ENCODE measurements at places on chromosomes 13 and 19.

- DNase-seq = no peak
Measured at GRCh38 chr13:110433014-110433413, 125.9 kb downstream of the COL4A2 start.

DNA sequence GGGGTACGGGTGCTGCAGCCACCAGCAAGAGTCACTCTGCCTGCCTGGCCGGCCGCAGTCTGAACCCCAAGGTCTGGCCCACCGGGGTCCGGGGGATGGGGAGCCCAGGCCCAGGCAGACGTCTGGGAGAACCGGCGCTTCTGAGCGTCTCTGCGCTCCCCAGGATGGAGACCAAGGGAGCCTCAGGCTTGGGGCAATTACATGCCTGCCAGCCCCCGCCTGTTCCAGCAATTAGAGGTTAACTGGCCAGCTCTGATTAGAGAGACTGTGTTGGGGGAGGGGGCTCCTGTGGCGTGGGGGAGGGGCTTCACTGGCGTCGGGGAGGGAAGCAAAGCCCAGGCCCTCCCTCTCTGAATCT is 11.9 kb downstream of the MEIS3 start:
- no peak for DNase-seq

DNA sequence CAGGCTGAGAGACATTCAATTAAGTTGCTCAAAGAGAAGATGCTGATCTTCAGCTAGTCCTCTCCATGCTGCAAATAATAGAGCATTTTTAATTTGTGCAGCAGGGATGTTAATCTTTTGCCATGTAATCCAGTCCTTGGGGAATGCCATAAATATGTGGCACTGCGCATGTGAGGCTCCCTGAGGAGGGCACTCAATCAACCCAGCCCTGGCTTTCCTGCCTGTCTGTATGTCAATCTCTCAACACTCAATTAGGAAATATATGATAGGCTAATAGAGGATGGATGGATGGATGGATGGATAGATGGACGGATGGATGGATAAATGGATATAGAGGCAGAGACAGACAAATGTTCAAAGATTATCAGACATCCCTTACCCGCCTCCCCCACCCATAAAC is 31.6 kb upstream of the POP4 start:
- DNase-seq = no peak

DNA sequence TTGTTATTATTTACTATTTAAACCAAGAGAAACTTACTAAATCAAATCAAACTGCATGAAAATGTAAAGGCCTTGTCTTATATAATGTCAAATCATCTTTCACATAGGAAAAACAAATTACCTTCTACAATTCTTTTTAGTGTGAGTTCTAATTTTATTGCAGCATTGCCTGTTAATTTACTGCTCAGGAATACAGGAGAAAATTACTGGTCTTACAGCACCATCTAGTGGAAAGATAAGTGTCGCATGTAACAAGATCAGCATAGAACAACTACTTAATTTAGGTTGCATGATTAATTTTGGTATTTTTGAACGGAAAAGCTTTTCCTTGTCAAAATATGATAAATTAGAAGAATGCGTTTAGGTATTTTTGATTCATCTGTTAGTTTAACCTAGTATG is 502.7 kb downstream of the UQCRFS1 start:
- DNase-seq = no peak

- no peak for DNase-seq
Measured at GRCh38 chr19:45153339-45154063, 7.3 kb downstream of the NKPD1 start.

GRCh38 chr19:30587869-30588268 is 215.7 kb downstream of the ZNF536 start:
- DNase-seq = no peak
